ENCODE measurements at places on chromosomes 16 and 17.

- peak; percentile 84 for DNase-seq
Measured at GRCh38 chr16:67936880-67937605, 393 bp upstream of the PSMB10 start.

DNA sequence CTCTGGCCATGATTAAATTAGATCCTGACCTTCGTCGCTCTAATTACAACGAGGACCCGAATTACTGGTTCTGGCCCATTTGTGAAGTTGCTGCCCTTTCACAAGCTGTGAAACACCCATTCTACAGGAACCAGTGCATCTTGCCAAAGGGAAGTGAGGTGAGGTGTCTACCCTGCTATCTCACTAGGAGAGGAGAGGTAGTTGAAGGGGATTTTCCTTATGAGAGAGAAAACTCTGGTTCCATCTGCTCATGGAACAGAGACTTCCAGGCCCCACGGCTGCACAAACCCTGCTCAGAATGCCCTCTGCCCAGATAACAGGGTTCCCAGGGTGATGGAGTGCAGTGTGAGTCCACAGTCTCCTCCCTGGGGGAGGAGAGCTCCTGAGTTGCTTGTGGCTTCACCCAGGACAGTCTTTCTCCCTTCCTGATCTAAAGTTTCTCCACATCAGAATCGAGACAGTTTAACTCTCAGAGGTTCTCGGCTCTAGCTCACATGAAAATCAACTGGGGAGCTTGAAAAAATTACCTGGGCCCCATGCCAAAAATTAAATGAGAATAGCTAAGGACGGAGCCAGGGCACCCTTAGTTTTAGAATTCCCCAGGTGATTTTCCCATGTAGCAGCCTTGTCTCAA is 7.8 kb upstream of the SSTR2 start:
- no peak for DNase-seq

DNA sequence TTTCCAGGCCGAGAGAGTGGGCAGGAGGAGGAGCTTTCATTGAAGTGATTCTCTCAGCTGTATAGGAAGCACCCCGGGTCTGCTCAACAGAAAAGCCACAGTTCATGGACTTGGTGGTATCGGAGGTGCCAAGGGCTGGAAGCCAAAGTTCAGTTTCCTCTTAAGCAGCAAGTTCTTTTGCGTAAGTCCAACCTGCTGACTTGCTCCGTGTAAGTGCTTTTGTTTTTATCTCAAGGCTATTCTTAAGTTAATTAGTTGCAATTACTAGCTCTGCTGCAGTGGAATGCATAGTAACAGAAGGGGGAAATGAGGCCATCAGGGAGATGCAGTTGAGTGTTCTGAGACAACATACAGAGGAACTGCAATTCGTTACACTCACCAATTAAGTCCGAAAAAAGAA is 44.6 kb downstream of the SMIM36 start:
- no peak for DNase-seq

DNA sequence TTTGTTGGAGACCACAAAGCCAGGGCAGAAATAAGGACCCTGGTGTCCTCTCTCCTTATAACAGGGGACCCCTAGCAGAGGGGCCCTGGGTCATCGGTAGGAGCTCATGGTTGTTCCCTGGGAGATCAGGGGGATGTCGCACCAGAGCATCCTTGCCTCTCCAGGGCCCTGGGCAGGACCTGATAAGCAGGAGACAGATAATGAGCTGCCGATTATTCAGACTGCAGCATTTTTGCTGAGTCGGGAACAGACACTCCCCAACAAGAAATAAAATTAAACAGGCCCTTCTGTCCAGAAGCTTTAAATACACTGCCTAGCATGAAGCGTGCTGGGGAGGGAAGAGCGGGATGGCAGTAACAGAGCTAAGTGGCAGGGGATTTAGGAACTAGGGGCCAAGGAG is 15.4 kb upstream of the GFAP start:
- DNase-seq = no peak

DNA sequence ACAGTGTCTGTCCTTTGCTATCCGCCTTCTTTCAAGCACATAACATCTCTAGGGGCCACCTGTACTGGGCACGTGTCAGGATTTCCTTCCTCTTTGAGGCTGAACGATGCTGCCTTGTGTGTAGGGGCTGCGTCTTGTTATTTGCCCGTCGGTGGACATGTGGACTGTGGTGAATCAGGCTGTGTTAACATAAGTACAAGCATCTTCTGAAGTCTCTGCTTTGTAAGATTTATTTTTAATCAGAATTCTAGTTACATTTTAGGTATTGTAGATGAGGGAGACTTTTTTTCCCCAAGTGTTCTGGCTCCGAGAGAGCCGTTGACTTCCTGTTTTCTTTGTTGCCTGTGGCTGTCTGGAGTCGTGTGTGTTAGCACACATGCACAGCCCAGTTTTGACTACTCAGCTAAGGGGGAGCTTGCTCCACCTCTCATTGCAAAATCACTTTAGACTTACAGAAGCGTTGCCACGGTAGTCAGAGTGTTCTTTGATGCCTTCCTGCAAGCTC is 26.1 kb downstream of the SPG7 start:
- DNase-seq = peak; percentile 48

All from CD4-positive, alpha-beta T cell treated with Interleukin-12 subunit alpha and Interleukin-12 subunit beta, for 1 hour (primary cell).